ENCODE measurements at places on chromosomes 6 and 20.

- no peak for DNase-seq
These were observed 767 bp downstream of the PTK6 start for GRCh38 chr20:63536241-63536977.

DNA sequence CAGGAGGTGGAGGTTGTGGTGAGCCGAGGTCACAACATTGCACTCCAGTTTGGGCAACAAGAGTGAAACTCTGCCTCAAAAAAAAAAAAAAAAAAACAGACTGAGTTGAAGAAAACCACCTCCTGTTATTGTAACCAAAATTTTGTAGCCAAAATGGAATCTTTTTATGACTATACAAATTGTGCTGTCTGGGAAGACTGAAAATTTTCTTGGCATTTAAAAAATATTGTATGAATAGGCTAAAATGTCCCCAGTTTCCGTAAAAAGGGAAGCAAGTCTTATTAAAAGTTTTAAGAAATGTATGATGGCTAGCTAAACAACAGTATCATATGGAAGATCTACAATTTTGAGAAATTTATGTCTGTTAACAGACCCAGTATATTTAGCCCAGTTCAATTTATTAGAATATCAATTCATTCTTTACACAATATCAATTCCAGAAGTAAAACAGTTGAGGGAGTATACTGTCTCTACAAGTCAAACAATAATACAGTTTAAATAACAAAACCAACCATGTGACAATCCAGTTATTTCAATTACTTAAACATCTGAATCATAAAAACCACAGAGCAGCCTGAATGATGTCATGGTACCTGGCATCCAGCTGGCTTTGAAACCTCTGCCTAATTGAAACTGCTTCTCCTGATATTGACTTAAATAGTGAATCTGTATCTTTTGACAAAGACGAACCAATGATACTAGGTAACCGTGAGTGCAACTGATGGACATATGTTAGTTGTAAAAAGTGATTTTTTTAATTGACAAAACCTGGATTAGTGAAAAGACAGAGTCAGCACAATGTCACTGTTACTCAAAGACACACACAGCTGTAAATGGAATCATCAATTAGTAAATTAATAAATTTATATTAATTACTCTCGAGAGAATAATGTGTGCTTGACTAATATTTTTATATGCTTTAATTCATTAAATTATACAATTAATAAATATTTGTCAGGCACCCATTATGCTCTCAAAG is 166.6 kb upstream of the MARCKS start:
- no peak for DNase-seq

- DNase-seq, result no peak
These were observed 13.2 kb downstream of the CITED2 start for GRCh38 chr6:139361211-139361610.

- no peak for DNase-seq
These were observed 58.7 kb downstream of the EDN1 start for GRCh38 chr6:12348530-12349511.

DNA sequence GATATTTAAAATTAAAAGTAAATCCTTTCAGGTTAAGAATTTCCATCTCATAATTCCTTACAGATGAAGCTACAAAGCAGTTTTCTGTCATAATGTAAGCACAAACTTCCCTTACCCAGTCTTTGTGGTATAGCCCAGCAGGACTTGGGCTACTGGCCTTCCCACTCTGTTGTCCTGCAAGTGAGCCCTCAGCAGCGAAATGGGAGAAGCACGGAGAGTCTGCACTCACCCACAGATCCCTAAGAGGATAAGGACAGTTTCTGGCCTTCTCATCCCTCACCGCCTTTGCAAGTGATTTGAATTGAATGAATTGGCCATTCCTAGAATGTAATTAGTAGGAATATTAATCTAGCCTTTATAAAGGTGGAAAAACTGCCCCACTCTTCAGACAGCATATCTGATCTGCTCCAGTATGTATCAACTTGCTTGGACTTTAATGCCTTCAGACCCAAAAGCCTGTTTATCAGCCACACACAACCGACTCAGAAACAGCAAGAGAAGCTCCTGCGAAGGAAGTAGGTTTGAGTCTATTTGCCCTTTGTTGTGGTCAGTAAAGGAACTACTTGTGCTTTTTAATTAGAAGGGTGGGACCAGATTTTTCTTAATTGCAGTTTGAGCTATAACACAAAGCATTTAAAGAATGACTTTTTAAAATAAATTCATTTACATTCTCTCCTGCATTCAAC is 29.9 kb upstream of the PRDM1 start:
- DNase-seq, result no peak

DNA sequence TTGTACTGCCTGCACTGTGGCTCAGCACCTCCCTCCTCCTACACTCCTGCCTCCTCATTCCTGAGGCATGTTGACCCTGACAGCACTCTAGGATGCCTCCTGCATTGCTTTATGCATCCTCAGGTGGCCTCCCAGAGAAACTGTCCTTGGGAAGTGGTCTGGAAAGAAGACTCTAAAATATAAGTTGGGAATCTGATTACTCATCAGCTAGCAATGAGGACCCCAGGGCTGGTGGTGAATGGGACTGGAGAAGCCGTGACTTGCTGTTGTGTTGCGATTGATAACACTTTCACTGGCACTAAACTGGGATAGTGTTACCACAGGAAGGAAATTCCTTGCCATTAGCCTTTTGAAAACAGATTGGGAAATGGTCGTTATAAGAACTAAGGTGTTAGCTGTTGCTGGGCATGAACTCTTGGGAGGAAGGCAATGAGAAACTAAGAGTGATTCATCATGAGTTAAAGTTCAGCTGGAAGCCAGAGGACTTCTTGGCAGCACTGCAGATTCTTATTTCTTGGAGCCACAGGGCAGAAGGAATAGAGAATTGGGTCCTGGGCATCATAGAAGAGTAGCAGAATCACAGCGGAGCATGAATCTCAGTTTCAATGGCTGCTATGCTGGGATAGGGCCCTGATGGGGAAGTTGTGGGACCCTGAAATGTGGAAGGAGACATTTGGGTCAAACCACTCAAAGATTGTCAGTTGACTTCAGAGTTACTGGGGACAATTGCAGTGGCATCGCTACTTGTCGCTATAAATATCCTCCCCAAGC is 10.1 kb upstream of the SIRPD start:
- no peak for DNase-seq

GRCh38 chr6:35451354-35452182 is 570 bp upstream of the FANCE start:
- no peak for DNase-seq
